Tibial nerve (tissue), 4 donors: ENCODE measurements at places on chromosomes 6 and 20. TPM values are rescaled to one million over a fixed set of nuclear protein-coding genes. Genes with fewer than 3 reads are reported as not detected.

SULF2 gene
- total RNA-seq = 73.0 TPM

SAMD10 gene
- 2.4 TPM for total RNA-seq

PTK7 gene
- total RNA-seq = 5.5 TPM

CST5 gene
- total RNA-seq = not detected

SCAF8 gene
- total RNA-seq = 41.6 TPM

MUC22 gene
- not detected for total RNA-seq

- H3K4me1 ChIP-seq = peaks cover 25% of the 10 kb centered on the region
- H3K4me3 ChIP-seq = no peak overlapping the region
- no peak for DNase-seq
- H3K27ac ChIP-seq = peak overlapping the region; percentile 12
- peaks cover 6% of the 10 kb centered on the region for H3K27me3 ChIP-seq
Measured at GRCh38 chr20:61436667-61437279, 184.7 kb downstream of the CDH4 start.

GRCh38 chr6:38174806-38175495 is 355.4 kb downstream of the ZFAND3 start:
- H3K27me3 ChIP-seq = no peaks in the 10 kb centered on the region
- H3K36me3 ChIP-seq = no peaks in the 10 kb centered on the region
- no peak overlapping the region for H3K4me3 ChIP-seq
- H3K27ac ChIP-seq = no peak overlapping the region

DNA sequence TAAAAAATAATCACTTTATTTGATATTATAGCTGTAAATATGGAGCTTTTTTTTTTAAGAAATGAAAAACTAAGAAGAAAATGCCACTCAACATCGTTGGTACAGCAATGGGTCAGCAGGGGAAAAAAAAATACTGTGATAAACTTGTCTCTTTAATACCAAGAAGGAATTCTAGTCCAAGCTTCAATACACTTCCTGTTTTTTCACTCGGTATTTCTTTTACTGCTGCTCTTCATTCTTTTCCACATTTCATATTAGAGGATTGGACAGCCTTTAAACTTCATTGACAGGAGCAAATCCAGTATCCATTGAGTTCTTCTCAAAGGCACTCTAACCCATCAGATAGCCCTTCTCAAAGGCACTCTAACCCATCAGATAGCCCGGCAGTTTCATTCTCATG is 22.2 kb upstream of the EZR start:
- no peaks in the 10 kb centered on the region for H3K36me3 ChIP-seq
- no peaks in the 10 kb centered on the region for H3K27me3 ChIP-seq
- DNase-seq = no peak
- no peak overlapping the region for H3K4me3 ChIP-seq

DNA sequence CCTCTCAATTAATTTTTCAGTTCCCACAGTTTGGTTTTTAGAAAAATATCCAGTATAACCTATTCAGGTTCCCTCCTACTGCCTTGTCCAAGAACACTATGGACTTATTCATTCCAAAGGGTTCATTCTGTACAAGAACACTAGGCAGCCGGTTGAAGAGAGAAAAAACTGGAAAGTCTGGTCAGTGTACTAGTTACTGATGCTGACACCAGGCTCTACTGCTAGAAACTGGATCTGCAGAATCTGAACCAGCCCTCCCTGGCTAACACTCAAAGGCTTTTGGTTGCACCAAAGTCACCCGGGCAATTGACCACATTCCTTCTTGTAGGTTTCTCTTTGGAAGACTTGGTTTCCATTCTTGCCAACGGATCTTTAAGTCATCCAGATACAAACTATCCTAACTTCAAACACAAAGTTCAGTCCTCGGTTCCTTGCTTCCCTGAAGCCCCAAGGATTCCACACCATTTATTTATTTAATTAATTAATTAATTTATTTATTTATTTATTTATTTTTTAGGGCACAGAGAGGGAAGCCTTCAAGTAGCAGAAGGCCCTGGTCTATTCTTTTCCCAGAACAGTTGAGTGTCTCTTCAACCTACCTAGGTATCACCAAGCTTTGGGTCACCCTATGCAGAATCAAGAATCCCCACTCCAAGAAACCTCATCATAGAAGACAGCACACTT is 268.1 kb downstream of the ADGB start:
- no peak for DNase-seq
- H3K4me1 ChIP-seq = no peaks in the 10 kb centered on the region
- no peaks in the 10 kb centered on the region for H3K27me3 ChIP-seq
- no peak overlapping the region for H3K4me3 ChIP-seq
- H3K27ac ChIP-seq = no peak overlapping the region

- DNase-seq = no peak
- H3K4me1 ChIP-seq = peaks cover 18% of the 10 kb centered on the region
- no peak overlapping the region for H3K27ac ChIP-seq
- H3K36me3 ChIP-seq = peaks cover 12% of the 10 kb centered on the region
Measured at GRCh38 chr6:158413028-158413427, 100.8 kb downstream of the TULP4 start.

- no peaks in the 10 kb centered on the region for H3K4me1 ChIP-seq
- no peaks in the 10 kb centered on the region for H3K36me3 ChIP-seq
- DNase-seq = no peak
- no peak overlapping the region for H3K27ac ChIP-seq
- no peak overlapping the region for H3K4me3 ChIP-seq
Measured at GRCh38 chr6:24630856-24631505, 15.0 kb downstream of the KIAA0319 start.

DNA sequence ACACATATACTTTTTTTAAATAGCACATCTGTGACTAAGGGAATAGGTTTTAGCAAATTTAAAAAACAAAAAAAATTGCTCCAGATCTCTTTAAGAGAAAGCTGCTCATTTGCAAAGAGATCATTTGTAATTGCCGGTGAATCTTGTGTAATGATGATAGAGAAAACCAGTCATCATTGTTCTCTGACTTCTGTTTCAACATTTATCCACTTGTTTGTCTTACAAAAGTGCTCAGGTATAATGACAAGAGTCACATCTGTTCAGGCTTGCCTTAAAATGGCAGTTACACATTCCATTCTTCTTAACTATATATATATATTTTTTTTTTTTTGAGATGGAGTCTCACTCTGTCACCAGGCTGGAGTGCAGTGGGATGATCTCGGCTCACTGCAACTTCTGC is 165.2 kb downstream of the AIG1 start:
- H3K27ac ChIP-seq = no peak overlapping the region
- no peaks in the 10 kb centered on the region for H3K27me3 ChIP-seq
- H3K36me3 ChIP-seq = no peaks in the 10 kb centered on the region
- H3K4me1 ChIP-seq = no peaks in the 10 kb centered on the region
